ENCODE measurements at places on chromosomes 6 and 20.

- DNase-seq: no peak
Observed at GRCh38 chr6:96781557-96781956, 55.7 kb downstream of the GPR63 start.

GRCh38 chr6:36666826-36667591 is 11.5 kb upstream of the CDKN1A start:
- DNase-seq: no peak

GRCh38 chr6:127180426-127180825 is 62.0 kb downstream of the RSPO3 start:
- DNase-seq: no peak

DNA sequence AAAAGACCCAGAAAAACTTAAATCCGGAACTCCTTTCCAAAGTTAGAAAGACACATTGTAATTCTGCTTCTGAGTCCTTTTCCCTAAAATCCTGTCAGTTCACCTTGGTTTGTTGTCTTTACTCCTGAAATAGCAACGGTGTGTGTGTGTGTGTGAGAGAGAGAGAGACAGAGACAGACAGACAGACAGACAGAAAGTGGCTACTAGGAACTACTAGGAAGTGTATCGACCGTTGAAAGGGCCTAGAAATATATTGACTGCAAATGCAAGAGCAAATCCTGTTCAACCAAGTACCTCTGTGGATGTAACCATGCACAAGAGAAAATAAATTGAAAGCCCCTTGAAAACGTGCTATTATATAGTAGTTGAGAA is 100.0 kb upstream of the MLIP start:
- DNase-seq: no peak

- DNase-seq: no peak
Observed at GRCh38 chr6:18388271-18388670, 1.1 kb downstream of the RNF144B start.

- DNase-seq: no peak
Observed at GRCh38 chr6:32081168-32081990, 27.8 kb downstream of the TNXB start.

DNA sequence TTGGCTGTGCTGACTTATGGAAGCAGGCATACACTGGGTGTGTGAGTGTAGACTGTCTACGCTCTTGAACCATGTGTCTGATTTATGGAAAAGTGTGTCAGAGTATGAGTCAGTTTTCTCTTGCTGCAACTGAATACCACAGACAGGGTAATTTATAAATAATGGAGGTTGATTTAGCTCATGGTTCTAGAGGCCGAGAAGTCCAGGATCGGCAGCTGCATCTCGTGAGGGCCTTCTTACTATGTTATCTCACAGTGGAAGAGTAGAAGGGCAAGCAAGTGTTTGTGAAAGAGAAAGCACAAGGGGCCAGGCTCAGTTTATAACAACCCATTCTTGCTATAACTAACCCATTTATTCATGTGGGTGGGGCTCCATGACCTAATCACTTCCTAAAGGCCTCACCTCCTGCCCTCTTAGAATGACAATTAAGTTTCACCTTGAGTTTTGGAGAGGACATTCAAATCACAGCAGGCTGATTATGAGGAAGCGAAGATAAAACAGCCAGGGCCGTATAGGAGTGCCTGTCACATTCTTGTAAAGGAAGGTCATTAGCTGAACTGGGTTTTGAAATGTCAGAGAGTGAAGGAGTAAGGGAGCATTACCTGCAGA is 6.7 kb downstream of the GPR31 start:
- no peak for DNase-seq

Measured in activated CD4-positive, CD25-positive, alpha-beta regulatory T cell (primary cell).